CD4-positive, alpha-beta T cell treated with Interferon gamma for 1 hour (primary cell): ENCODE measurements at places on chromosomes 13 and 19.

GRCh38 chr13:50617134-50617721, 226.3 kb downstream of the DLEU7 start:
- DNase-seq: no peak

- DNase-seq: no peak
These were observed 39.7 kb downstream of the ERICH6B start for GRCh38 chr13:45575830-45576180.

DNA sequence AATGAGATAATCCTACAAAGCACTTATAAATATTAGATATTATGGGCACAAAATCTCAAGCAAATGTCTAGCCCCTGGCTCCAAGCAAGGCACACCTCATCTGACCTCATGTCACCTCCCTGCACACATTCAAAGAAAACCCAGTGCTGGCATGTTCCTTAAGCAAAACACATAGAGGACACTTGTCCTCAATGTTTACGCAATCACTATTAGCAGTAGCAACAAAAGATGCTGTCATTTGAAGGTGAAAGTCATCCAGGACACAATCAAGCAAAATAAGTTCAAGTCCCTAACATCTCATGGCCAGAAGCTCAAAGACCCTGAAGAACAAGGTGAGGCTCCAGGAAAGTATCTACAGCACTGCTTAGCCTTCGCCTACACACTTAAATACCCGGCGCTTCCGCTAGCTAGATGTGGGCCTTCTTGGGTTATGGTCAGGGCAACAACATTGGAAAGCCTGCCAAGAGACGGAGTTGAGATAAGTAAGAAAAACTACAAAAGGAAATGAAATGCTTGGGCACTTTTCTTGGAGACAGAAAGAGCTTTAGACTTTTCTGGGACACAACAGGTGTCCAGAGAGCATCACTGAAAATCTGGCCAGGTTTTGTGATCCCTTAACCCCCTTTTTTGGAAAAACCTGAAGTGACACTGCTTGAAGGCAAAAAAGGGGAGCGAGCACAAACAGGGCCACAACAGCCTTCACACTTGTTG, 85.7 kb downstream of the FOXO1 start:
- DNase-seq: no peak

DNA sequence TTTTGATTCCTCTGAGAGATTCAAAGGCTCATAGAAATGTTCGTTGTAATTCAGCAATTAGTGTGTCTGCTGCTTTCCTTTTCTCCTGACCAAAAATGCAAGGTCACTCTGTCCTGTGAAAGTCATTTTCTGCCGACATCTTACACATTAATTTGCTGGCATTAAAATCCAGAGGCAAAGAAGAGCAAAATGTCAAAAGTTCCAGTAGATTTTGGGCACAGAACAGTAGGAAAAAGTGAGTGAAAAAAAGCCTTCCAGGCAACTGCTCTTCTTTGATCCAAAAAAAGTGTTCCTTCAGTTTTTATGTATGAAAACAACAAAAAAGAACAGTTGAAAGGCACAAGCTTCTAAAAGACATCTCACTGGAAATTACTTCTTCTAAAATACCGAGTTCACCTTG, 413.8 kb downstream of the FOXO1 start:
- no peak for DNase-seq

DNA sequence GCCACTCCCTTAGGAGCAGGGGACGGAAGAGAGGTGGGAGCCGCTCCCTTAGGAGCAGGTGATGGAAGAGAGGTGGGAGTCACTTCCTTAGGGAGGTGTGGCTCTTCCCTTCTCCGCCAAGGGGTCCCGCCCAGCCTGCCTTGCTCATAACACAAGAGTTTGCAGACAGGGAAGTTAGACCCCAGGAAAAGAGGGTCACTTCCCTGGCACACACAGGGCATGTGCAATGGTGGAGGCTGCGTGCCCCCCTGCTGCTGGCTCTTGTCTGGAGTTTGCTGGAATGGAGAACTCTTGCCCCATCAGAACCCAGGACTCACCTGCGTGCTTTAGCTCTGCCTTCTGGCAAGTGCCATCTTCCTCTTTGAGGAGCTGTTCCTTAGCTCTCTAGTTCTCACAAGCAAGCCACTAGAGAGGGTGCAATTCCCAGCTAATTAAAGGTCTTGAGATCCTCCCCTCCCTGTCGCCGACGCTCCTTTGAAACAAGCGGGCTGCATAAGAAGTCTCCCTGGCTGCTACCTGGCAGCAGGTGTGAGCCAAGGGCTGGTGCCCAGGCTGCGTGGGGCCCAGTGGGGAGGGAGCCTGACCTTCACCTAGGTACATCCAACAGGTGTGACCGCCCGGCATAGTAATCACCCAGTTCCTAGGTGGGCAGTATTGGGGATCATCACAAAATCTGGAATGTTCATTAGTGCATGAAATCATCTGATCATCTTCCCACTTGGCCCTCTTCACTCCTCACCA, 281.6 kb downstream of the ZNF536 start:
- no peak for DNase-seq

DNA sequence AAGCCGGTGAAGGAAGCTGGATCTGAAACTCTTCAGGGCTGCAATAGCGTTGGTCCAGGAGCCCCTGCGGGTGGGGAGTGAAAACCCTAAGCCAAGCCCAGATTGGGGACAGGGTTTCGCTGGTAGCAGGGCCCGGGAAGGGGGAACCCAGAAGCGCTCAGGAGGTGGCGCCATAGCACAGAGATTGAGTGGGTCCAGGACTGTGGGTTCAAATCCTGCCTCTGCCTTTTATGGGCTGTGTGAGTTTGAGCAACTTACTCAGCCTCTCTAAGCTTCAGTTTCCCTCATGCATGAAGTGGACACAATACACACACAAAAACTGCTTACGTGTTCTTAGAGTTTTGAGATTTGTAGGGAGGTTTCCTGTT, 8.3 kb upstream of the SYCN start:
- DNase-seq: peak; percentile 49

DNA sequence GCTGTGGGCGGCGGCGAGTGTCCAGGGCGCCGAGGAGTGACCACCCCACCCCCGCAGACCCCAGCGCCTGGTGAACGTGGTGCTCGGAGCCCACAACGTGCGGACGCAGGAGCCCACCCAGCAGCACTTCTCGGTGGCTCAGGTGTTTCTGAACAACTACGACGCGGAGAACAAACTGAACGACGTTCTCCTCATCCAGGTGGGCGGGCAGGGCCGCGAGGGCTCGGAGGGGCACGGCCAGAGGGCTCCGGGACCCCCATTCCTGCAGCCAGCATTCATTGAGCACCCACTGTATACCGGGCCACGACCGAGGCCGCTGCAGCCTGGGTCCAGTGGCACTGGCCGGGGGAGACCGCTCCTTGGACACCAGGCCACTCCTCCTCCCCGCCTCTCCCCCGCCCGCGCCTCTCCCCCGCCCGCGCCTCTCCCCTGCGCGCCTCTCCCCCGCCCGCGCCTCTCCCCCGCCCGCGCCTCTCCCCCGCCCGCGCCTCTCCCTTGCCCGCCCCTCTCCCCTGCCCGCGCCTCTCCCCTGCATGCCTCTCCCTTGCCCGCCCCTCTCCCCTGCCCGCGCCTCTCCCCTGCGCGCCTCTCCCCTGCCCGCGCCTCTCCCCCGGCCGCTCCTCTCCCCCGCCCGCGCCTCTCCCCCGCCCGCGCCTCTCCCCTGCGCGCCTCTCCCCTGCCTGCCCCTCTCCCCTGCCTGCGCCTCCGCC, 3.2 kb downstream of the PRTN3 start:
- no peak for DNase-seq

DNA sequence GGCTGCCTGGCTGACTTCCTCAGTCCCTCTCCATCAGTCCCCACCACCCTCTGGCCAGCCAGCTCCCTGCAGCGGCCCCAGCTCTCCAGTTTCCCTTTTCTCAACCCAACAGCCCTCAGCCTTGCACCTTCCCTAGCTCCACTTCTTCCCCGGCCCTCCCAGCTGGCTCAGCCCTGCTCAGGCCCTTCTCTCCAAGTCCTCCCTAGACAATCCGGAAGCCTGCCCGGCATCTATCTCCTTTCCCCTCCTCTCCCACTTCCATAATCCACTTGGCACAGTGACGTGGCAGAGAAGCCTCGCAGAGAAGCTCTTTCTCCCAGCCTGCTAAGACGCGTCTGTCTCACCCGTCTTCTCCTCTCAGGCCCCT, 1.1 kb downstream of the UBXN6 start:
- DNase-seq: no peak

DNA sequence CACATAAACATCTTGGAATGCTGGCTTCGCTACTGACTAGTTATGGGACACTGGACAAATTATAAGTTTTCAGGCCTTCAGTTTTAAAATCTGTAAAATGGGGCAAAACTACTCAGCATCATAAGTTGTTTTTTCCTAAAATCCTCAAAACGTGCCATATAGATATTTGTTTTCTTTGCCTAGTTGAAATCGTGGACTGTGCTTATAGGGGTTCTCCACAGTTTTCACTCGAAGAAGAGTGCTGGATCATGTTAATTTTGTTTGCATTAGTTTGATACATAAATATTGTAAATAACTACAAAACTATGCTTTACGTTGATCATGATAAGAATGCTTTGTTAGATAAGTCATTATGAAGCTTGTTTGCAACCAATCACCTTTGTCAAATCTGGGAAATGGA, 313.4 kb downstream of the OXGR1 start:
- no peak for DNase-seq

DNA sequence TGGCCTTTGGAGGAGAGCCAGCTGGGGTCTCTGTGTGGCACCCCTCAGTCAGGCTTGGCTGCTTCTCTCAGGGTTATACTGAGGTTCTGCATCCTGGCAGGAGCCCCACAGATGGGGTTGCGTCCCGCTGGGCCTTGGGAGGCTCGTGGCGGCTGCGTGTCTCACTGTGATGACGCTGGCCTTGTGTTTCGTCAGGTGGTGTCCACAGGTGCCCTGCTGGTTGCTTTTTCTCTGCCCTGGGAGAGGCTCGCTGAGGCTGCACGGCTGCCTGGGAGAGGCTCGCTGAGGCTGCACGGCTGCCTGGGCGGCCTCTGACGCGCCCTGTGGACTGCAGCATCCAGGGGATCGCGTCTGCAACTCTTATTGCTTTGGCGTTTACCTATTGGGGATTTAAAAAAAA, 15.4 kb downstream of the DOT1L start:
- no peak for DNase-seq

- DNase-seq: no peak
These were observed 34.1 kb downstream of the STK24 start for GRCh38 chr13:98542568-98543377.

DNA sequence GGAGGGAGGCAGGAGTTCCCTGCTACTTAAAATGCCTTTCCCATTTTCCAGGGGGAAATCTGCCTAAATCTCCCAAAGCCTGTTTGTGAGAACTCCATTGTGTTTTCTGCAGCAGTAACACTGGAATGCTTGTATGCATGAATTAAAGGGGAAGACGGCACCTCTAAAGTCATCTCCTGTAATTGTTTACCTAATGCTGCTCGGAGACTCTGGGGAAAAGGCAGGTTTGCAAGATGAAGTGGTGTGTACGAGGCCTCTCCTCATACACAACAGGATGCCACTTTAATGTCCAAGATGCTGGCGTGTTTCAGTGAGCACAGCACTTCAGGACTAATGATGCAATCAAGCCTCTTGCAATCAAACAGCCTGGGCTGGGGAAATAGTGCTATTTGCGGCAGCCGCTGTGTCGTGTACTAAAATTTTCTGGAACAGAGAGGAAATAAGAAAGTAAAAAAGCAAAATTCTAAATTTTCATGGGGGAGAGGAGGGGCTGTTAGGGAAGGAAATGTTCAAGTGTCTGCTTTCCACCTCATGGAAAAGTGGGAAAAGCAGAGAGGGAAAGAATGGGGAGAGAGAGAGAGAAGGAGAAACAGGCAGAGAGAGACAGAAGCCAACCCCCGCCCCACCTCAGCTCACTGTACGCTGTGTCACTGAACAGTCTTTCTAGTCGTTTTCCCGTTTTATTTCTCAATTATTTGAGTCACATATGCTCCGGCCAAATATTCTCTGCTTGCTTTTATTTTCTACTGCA, 32.9 kb downstream of the TSHZ3 start:
- DNase-seq: peak; percentile 29

- DNase-seq: no peak
These were observed 8.3 kb downstream of the RPS19 start for GRCh38 chr19:41868120-41868988.

- no peak for DNase-seq
These were observed 681.3 kb upstream of the SLITRK1 start for GRCh38 chr13:84563611-84564010.

GRCh38 chr13:109156181-109156935, 526.9 kb downstream of the MYO16 start:
- no peak for DNase-seq

DNA sequence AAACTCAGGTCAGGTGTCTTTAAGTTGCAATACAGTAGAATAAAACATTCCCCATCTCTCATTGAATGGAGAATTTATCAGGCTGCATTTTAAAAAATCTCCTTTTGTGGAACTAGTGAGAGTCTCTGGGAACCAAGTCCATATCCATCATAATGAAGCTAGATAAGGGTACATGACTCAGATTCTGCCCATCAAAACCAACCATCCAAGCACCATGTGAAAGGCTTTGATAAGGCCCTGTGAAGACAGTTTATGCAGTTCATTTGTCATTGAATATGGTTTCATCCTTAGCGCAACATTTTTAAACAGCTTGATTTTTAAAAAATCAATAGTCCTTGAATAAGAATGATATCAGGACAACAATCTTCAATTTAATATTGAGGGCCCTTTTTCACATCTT, 56.3 kb upstream of the DIAPH3 start:
- no peak for DNase-seq

DNA sequence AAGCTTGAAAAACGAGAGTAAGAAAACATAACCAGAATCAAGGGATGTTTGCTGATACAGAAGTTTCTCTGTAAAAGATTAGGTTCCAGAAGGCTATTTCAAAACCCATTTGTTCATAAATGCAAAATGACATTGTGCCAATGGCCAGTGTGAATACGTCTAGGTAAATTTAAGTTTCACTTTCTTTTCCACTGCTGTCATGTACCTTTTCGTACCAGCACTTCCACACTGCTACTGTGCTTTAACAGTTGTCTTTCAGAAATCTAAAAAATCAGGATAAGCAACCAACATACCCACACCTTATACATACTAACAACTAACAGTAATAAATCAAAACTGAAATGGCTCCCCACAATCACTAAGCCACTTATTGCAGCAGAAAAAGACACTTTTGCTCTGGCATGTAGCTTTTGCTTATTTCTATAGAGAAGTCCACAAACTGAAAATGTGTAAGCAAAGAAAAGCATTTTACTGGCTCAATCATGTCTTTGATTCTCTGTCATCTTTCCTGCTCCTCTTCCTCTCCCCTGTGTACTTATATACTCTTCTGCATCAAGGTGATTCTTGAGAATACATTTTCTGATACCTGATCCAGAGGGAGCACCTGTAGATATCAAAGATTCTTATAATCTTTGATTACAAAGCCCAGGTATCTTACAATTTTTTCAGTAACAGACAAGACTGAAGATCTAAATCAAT, 34.3 kb downstream of the ELF1 start:
- DNase-seq: no peak

- no peak for DNase-seq
These were observed 413.4 kb downstream of the ZNF536 start for GRCh38 chr19:30785458-30786137.

GRCh38 chr13:110637747-110638146, 22.4 kb downstream of the NAXD start:
- DNase-seq: no peak

DNA sequence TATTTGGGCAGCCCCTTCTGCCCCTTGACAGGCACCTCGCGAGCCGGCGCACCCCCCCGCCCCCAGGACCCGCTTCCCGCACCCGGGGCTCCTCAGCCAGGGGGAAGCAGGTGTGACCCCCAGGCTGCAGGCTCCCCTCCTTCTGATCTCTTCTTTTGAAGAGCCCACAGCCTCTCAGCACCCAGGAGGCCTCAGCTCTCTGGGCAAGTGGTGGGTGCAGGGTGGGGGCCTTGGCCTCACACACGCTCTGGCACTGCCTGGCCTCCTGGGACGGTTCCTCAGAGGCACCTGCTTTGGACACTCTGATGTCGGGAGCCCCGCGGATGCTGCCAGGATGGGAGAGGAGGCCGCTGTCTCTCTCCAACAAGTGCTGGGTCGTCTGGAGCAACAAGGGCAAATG, 1.5 kb upstream of the C13orf46 start:
- DNase-seq: no peak
